Activated T-helper 17 cell treated with anti-CD3 and anti-CD28 coated beads, Interleukin-2, amount 50 U/mL, for 72 hours (primary cell): ENCODE measurements at places on chromosomes 4 and X. TPM values are rescaled to one million over a fixed set of nuclear protein-coding genes. Genes with fewer than 3 reads are reported as not detected.

DNA sequence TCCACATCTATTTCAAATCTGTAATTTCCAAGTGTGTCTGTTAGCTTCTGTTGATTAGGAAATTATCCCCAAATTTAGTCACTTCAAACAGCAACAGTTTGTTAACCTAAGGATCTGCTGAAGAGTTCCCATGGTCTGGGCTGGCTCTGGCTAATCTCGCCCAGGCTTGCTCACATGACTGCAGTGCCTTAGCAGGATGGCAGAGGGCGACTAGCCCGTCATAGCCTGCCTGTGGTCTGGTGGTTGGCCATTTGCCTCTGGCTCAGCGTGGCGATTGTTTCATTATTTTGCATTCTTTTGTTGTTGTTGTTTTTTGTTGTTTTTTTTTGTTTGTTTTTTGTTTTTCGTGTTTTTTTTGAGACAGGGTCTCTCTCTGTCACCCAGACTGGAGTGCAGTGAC is 264.0 kb downstream of the TRIML1 start:
- no peaks in the 10 kb centered on the region for H3K4me1 ChIP-seq
- ATAC-seq, result no peak
- no peaks in the 10 kb centered on the region for H3K36me3 ChIP-seq
- H3K27ac ChIP-seq, result no peak overlapping the region
- H3K27me3 ChIP-seq, result no peaks in the 10 kb centered on the region

DNA sequence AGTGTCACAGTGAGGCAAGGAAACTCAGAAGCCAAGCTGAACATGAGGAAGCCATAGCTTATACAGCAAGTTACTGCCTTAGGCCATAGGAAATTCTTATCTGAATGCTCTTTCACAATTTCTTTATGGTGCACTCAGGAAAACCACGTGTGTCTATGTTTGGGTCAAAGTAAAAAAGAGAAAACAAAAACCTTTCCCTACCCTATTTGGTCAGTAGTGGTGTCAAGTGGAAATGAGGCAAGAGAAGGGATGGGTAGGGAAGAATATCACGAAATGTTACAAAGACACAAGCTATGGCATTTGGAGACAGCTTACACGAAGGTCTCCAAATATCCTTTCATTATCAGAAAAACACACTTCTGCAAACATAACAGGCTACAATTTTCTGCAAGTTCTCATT is 83.4 kb upstream of the INPP4B start:
- H3K27me3 ChIP-seq, result peaks cover 12% of the 10 kb centered on the region
- H3K36me3 ChIP-seq, result no peaks in the 10 kb centered on the region
- ATAC-seq, result no peak

- H3K4me3 ChIP-seq, result no peak overlapping the region
- ATAC-seq, result no peak
- no peaks in the 10 kb centered on the region for H3K36me3 ChIP-seq
- no peaks in the 10 kb centered on the region for H3K27me3 ChIP-seq
- H3K27ac ChIP-seq, result no peak overlapping the region
Measured at GRCh38 chr4:34486461-34487363, 1757.6 kb downstream of the ARAP2 start.

- H3K4me1 ChIP-seq, result no peaks in the 10 kb centered on the region
- no peaks in the 10 kb centered on the region for H3K36me3 ChIP-seq
- no peak for ATAC-seq
- H3K27ac ChIP-seq, result no peak overlapping the region
Measured at GRCh38 chr4:60463857-60464502, 736.1 kb upstream of the ADGRL3 start.

DNA sequence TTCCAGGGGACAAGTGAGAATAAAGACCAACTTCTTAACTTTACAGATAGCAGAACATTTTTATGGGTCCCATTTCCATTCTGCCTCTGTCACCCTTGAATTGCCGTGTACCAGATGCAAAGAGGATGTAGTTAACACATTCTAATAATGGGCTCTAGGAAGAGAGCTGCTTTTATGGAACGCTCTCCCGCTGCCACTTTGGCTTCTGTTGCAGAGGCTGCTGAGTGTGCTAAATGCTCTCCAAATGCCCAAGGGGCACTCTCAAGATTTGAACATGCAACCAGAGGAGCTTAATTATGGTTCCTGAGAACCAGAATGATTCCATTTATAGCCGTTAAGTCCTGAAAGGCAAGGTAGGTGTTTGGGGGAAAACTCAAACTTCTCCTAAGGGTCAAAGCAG is 28.1 kb upstream of the GPC3 start:
- peaks cover 4% of the 10 kb centered on the region for H3K27me3 ChIP-seq
- H3K36me3 ChIP-seq, result no peaks in the 10 kb centered on the region
- no peak for ATAC-seq
- peaks cover 4% of the 10 kb centered on the region for H3K4me1 ChIP-seq

DNA sequence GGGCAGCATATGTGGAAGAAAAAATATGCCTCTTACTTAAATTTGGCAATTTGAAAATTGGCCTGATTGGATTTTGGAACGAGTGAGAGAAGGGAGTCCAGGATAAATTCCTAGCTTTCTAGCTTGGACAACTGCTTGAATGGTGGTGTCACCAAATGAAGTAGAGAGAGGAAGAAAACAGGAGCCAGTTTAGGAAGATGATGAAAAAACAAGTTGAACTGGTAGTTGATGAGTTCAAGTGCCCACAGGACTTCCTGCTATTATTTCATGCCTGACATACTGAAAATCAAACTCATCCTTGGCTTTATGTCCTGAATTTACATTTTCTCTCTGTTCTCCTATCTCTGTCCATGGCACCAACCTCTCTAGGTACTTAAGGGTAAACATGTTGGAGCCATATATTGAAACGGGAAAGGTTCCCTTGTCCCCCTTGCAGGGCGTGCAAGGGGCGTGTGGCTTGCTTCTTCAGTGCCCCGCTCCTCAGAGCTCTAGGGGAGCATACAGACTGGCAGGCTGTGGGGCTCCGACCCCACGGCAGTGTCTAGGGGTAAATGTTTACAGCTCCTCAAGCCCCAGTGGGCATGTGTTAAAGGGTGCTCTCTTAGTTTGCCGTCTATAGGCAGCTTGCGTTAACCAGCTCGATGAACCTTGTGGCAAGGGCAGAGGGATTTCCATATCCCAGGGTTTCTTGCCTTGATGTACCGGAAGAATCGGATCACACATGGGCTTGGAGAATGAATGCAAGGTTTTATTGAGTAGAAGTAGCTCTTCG is 250.7 kb upstream of the PGRMC2 start:
- no peak overlapping the region for H3K27ac ChIP-seq
- no peak for ATAC-seq
- H3K4me1 ChIP-seq, result no peaks in the 10 kb centered on the region
- no peak overlapping the region for H3K4me3 ChIP-seq

GRCh38 chrX:132144061-132144460 is 16.2 kb upstream of the FRMD7 start:
- no peaks in the 10 kb centered on the region for H3K36me3 ChIP-seq
- no peak overlapping the region for H3K4me3 ChIP-seq
- no peaks in the 10 kb centered on the region for H3K4me1 ChIP-seq
- ATAC-seq, result no peak
- H3K27ac ChIP-seq, result no peak overlapping the region
- no peaks in the 10 kb centered on the region for H3K27me3 ChIP-seq

GRCh38 chrX:124530803-124531202 is 184.4 kb downstream of the SH2D1A start:
- H3K27ac ChIP-seq, result no peak overlapping the region
- no peaks in the 10 kb centered on the region for H3K36me3 ChIP-seq
- no peaks in the 10 kb centered on the region for H3K4me1 ChIP-seq
- peaks cover 6% of the 10 kb centered on the region for H3K27me3 ChIP-seq

Gene DIPK2B
- total RNA-seq, result not detected

Gene HCFC1
- 85.5 TPM for total RNA-seq

Gene FAM3A
- 24.5 TPM for total RNA-seq

Gene PCDH10
- total RNA-seq, result not detected

Gene SRPX2
- total RNA-seq, result not detected

Gene PNPLA4
- 7.8 TPM for total RNA-seq

Gene PSAPL1
- total RNA-seq, result not detected
